Bronchial epithelial cell (primary cell): ENCODE measurements at places on chromosomes 12 and 14.

DNA sequence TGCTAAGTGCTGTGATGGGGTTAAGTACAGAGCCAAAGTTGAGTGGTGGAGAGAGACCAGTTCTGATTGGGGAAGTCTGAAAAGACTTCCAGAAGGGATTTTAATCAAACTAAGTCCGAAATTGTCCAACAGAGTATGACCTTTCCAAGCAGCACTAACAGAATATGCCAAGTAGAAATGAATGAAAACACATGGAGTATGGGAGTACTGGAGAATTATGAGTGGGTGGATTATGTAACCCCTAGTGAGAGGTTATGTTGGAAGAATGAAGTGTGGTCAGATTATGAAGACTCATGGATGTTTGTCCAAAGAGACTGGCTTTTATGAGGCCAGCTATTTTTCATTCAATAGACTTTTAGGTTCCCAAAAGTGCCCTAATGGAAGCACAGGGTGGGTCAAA is 94.0 kb upstream of the PLEKHA5 start:
- DNase-seq, result peak; percentile 8

DNA sequence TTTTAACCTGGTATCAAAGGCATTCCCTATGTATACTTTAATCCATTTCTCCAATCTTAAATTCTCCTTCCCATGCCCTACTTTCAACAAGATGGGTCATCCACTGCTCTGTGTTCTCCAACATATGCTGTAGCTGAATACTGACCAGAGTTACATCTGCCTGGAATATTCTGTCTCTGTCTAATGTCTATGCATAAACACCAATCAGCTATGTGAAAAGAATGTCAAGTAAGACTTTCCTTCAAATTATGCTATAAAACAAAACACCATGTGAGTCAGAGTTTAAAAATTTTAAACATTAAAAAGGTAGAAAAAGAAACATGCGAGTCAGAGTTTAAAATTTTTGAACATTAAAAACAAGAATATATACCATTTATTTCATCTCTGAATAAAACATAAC is 19.3 kb downstream of the NT5DC3 start:
- no peak for DNase-seq

DNA sequence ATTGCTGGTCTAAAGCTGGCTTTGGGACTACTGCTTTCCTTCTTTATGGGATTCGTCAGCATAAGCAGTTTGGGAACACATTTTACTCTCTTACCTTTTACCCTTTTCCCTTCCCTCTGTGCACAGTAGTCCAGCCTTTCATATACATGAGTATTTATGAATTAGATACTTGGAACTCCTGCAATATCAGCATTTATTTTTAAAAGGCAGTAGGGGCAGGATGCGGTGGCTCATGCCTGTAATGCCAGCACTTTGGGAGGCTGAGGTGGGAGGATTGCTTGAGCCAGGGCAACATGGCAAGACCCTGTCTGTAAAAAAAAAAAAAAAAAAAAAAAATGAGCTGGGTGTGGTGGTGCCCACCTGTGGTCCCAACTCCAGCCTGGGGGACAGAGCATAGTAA is 3.0 kb downstream of the NUBPL start:
- no peak for DNase-seq

DNA sequence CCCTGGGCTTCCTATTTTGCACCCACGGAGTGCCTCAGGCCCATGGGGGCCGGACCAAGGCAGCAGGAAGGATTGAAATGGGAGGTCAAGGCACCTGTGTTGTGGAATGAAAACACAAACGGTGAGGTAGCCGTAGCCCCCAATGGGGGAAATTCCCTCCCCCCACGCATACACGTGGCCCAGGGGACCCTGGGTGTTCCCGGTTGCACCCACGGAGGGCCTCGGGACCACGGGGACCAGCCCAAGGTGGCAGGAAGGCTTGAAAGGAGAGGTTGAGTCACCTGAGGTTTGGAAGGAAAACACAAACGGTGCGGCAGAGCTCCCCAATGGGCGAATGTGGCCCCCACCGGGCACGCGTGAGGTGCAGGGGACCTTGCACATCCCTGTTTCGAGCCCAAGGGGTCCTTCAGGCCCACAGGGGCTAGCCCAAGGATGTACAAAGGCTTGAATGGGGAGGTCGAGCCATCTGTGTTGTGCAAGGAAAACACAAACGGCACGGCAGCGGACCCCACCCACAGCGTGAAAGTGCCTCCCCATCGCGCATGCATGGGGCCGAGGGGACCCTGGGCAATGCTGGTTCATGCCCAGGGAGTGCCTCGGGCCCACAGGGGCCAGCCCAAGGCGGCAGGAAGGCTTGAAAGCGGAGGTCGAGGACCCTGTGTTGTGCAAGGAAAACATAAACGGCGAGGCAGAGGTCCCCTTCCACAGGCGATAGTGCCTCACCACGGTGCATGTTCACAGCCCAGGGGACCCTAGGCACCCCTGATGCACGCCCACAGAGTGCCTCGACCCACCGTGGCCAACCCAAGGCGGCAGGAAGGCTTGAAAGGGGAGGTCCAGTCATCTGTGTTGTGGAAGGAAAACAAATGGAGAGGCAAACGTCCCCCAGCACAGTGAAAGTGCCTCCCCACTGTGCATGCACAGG is 376.7 kb downstream of the ALG10 start:
- DNase-seq, result no peak

DNA sequence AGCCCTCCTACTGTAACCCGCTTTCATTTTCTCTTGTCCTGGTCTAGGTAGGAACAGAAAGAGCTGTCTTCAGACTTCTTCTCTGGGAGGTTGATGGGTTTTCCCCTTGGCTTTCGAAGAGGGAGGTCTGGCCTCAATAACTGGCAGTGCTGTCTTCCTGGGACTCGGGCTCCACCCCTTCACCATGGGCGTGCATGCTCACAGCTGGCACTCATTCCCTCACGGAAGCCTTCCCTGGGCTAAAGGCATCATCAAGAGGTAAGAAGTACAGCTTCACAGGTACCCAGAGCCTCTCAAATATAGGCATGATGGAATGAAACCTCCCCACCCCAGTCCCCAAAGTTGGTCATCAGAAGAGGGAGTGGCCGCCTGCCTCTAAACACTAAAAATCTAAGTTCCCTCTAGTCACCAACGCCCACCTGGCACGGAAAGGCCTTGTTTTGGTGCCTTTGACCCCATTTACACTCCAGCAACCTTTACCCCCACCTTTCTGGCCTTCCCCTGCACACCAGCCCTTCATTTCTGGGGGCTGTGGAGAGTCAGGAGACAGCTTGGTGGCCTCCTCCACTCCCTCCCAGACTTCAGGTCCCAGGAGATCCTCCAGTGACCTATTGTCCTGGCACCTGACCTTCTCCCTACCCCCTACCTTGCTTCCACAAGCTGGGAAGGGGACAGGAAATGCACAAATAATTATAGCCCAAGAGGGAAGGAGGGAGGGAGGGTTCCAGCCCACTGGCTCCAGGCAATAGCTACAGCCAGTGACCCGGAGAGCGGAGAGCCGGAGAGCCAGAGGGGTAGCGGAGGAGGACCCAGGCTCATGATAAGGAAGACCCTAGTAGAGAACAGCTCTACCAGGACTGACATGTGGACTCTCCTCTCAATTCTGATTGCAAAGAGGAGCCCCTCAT is 2.8 kb downstream of the RAPGEF3 start:
- peak; percentile 47 for DNase-seq

DNA sequence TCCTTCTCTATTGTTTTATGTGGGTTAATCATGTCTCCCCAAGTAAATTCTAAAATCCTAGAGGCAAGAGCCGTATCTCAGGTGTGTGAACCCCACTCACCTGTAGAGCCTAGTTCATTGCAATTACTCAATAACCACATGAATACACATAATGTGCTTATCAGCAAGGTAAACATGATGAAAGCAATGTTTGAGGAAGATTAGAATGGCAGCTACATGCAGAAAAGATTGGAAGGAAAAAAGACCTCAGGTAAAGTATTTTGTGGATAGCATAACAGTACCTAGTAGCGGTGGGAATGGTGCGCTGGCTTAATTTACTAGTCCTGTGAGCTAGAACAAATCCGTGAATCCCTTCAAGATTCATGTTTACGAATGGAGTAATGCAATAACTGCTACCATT is 5.3 kb upstream of the KRAS start:
- no peak for DNase-seq

DNA sequence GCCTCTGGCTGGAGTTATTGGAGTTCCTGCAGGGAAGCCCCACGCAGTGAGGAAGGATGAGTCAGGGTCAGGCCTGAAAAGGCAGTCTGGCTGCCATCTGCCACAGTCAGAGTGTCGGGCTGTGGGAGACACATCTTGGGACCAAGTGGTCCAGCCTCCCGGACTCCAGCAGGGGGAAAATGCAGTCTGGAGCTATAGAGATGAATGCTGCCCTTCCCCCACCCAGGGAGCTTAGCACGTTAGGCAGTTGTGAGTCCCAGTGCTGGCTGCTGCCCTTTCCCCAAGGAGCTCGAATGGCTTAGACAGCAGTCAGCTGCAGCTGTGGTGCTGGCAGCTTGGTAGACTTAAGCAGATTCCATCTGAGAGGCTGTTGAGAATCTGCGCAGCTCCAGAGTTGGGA is 8.2 kb upstream of the NTS start:
- DNase-seq, result peak; percentile 14

GRCh38 chr14:81485372-81485771 is 48.3 kb downstream of the SEL1L start:
- DNase-seq, result no peak

- peak; percentile 34 for DNase-seq
These were observed 92.9 kb downstream of the PPP2R5C start for GRCh38 chr14:101854366-101854765.

DNA sequence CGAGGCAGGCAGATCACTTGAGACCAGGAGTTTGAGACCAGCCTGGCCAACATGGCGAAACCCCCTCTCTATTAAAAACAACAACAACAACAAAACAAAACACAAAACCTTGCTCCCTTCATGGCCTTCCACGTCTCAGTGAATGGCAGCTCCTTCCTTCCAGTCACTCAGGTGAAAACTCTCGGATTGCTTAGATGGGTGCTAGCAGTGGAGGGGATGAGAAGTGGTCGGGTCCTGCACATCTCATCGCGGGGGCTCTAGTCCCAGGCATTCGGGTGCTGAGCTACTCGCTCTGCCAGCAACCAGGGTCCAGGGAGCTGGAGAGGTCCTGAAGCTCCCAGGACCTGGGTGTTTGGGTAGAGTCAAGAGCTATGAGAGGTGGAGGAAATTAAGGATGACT is 7.7 kb downstream of the SLC6A13 start:
- no peak for DNase-seq

DNA sequence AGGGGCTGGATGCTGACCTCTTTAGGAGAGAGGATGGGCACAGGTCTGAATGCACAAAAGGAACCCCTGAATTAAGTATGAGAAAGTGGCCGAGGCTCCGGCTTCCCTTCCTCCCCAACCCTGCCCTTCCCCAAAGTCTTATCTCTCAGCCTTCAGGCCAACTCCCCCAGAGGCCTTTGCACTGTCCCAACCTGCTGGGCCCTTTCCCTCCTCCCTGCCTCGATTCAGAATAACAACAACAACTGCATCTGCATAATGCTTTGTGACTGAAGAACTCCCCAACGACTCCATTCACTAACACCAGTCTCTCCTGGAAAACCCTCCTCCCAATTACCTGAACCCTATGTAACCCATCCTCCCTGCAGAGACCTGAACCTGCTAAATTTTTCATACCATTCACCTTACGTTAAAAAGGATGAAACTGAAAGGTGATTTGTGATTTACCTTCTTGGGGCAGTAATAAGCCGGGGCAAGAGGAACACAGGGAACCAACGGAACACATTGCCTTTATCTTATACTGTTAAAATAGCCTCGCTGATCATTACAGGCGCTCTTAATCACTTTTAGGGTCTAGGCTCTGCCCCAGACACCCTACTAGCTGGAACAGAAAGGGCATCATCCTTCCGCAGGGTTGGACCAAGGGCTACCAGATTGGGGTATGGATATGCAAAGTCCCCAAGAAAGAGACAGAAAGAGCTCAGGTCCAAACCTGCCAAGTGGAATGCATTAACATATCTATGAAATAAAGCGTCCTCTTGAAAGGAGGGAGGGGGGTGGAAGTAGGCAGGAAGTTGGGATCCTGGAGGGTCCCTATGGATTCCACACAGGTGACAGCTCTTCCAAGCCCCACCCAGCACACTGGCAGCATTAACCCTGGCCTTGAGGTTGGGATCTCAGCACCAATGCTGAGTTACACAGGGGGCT is 24.2 kb upstream of the FOXN3 start:
- DNase-seq, result no peak

DNA sequence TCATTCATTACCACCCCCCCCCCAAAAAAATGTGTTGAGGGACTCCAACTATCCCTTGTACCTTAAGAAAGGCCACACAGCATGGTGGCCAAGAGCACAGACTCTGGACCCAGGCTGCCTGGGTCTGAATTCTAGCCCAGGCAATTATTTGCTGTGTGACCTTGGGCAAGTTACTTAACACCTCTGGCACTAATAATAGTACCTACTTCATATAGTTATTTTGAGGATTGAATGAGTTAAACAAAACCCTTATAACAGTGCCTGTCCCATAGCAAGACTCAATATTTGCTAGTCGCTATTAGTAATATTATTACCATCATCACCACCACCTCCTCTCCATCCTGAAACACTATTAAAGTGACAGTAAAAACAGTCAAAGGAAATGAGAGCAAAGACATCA is 37.2 kb downstream of the NT5DC3 start:
- DNase-seq, result no peak

- DNase-seq, result no peak
These were observed 48.1 kb downstream of the EPS8 start for GRCh38 chr12:15741082-15741481.

GRCh38 chr12:31835276-31835882 is 106.6 kb upstream of the AMN1 start:
- no peak for DNase-seq
